ENCODE measurements at places on chromosomes 12 and 14.

DNA sequence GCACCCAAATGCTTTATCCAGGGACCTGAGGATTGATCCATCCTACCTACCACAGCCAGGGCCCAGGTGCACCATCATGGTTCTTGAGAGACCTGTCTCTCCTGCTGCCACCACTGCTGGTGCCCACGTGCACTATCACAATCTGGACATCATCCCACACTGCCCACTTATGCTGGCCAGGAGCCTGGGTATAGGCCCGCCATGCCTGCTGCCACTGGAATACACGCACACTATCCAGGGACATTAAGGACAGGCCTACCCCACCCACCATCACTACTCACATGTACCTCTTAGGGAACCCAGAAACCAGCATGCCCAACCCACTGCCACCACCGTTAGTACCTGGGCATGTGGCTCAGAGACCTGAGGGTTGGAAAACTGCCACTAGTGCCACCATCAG is 207.7 kb downstream of the NELL2 start:
- DNase-seq = no peak

DNA sequence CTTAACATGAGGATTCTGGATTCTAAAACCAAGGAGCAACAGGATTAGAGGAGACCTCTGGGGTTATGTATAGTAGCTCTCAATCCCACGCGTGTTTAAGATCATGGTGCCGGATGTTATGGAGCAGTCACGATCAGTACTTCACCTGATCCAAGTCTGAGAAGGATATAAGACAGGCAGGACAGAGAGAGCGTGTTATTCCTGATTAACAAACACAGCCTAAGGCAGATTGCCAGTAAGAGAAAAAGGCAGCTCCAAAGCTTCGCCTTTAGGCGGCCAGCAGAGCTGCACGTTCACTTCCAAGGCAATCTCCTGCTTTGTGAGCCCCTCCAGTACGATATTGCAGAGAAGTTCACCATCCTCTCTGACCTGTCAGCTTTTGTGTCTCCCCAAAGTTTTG is 5.5 kb downstream of the SETD3 start:
- DNase-seq = no peak

DNA sequence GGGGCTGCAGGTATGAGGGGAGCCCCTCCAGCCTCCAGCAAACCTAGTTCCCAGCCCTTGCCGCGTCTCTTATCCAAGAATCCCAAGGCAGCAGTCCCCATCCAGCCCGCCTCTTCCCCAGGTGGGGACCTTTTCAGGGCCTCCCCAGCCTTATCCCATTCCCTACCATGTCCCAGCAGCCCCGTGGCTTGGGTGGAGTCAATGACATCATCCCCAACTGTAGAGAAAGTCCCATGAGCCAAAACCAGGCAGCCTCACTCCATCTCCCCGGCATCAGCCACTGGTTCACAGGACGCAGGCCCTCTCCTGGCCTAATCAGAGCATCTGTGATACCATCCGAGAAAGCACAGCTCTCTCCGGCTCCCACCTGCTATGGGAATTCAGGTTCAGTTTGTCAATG is 131.0 kb downstream of the NCOR2 start:
- no peak for DNase-seq

DNA sequence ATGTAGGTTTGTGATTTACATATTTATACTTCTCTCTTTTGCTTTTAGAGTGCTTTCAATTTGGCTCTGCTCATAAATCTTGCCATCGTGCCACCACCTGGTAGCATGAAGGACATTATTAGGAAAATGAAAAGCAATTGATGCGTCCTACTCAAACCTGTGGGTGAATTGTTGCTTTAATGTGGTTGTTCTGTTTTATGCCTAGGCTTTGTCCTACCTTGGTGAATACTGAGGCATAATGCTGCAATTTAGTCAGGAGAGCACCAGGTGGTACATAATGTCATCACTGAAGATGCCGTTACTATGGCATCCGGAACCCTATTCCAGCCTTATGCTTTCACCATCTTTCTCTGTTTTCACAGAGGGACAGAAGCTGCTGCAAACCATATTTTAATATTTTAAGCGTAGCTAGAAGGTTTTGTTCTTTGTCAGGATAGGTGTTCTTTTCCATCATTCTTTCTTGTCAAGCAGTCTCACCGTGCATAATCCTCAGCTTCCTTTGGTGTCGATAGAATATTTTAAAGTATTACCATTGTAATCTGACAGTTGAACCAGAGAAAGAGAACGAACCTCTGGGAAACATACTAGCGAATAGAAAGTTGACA is 68.5 kb upstream of the PKP2 start:
- DNase-seq = no peak

DNA sequence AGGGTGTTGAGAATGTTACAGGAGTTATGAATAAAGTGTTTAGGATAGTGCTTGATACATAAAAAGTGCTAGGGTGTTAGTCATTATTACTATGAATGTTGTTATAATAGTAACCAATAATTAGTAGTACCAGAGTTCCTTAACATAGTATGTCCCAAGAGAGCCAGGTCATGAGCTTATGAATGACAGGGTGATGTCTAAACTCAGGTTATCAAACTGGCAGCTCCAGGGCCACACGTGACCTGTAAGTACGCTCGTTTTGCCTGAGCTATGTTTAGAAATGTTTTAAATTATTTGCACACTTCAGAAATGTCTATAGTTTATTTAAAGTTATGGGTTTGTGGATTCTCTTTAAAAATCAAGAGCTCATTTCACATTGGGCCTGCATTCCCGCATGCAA is 14.1 kb upstream of the GRIP1 start:
- DNase-seq = no peak

GRCh38 chr14:31947680-31948595 is 129.2 kb upstream of the ARHGAP5 start:
- DNase-seq = no peak

GRCh38 chr12:92114834-92115233 is 30.8 kb downstream of the BTG1 start:
- DNase-seq = no peak

DNA sequence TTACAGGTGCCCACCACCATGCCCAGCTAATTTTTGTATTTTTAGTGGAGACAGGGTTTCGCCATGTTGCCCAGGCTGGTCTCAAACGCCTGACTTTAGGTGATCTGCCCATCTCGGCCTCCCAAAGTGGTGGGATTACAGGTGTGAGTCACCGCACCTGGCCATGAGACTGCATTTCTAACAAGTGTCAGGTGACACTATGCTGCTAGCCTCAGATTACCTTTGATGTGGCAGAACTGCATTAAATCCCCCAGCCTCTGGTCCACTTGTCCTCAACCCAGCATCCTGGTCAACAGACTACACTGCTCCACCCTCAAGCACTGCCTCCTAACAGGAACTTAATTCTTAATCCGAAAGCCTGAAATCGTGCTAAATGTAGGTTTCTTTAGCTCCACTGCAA is 13.1 kb downstream of the LGMN start:
- DNase-seq = no peak

DNA sequence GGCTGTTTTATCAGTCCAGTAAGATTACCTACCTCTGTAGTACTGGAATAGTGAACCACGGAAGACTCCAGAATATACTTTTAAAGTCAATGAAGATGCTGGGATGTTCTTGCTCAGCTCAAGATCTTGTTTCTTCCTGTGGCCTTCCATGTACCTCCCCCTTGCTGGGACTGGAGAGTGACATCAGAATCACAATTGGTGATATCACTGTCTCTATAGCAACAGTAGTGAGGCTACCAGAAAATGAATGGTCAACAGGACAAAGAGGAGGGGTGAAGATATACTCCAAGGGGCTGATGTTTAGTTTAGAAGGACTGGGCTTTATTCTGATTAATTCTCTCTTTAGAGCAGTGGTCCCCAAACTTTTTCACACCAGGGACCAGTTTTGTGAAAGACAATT is 3.8 kb downstream of the AKAP3 start:
- DNase-seq = no peak

GRCh38 chr12:49019120-49019430 is 499 bp upstream of the PRKAG1 start:
- no peak for DNase-seq

- no peak for DNase-seq
Observed at GRCh38 chr14:59920378-59920683, 387 bp downstream of the LRRC9 start.
